ENCODE measurements at places on chromosomes 2 and 18.

GRCh38 chr2:23826040-23826439 is 100.9 kb downstream of the ATAD2B start:
- no peaks in the 10 kb centered on the region for H3K4me1 ChIP-seq
- no peak overlapping the region for H3K27ac ChIP-seq
- no peaks in the 10 kb centered on the region for H3K27me3 ChIP-seq
- no peak overlapping the region for H3K4me3 ChIP-seq

- no peak for DNase-seq
- no peaks in the 10 kb centered on the region for H3K27me3 ChIP-seq
- no peaks in the 10 kb centered on the region for H3K36me3 ChIP-seq
- no peaks in the 10 kb centered on the region for H3K4me1 ChIP-seq
These were observed 45.2 kb upstream of the IL1RL1 start for GRCh38 chr2:102266204-102266603.

DNA sequence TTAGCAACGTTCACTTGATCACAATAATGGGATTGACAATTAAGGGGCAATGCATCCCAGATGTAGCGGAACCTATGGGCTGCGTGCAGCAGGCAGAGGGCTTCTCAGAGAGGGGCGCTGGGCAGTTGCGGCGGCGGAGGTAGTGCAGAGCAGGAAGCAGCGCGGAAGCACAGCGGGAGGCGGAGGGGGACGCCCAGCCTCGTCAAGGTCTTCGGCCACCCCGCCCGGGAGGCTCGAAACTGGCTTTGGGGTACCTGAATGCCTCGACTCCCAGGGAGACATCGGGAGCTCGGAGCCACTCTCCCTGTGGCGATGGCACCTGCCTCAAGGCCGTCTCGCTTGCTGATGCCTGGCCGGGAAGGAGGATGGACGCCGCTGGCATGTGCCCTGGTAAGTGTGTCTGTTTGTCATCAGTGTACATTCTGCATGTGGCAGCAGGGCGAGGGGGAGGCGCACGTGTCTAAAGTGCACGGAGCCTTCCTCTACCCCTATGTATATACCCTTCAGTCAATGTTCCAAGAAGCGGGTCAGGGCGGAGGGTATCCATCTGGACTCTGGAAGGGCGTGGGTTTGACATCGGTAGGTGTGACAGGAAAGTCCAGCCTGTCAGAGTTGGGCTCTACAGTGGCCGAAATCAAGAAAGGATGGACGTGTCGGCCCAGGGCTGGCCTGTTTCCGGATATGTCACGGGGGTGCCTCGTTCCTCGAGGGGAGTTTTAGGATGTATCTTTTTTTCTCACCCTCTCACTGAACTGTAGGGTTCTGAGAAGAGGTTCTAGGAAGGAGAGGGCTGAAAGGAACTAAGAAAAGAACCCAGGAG is 7.5 kb upstream of the SP9 start:
- H3K4me3 ChIP-seq: no peak overlapping the region
- no peak overlapping the region for H3K27ac ChIP-seq
- no peaks in the 10 kb centered on the region for H3K27me3 ChIP-seq
- no peaks in the 10 kb centered on the region for H3K36me3 ChIP-seq
- H3K4me1 ChIP-seq: no peaks in the 10 kb centered on the region

GRCh38 chr2:37819186-37819585 is 105.9 kb upstream of the RMDN2 start:
- H3K4me3 ChIP-seq: no peak overlapping the region
- H3K27me3 ChIP-seq: no peaks in the 10 kb centered on the region
- DNase-seq: no peak
- no peaks in the 10 kb centered on the region for H3K36me3 ChIP-seq
- H3K27ac ChIP-seq: no peak overlapping the region
- H3K4me1 ChIP-seq: no peaks in the 10 kb centered on the region

- H3K36me3 ChIP-seq: no peaks in the 10 kb centered on the region
- no peaks in the 10 kb centered on the region for H3K27me3 ChIP-seq
- H3K4me1 ChIP-seq: peaks cover 21% of the 10 kb centered on the region
- peak overlapping the region; percentile 66 for H3K27ac ChIP-seq
- DNase-seq: no peak
These were observed 31.8 kb upstream of the VIT start for GRCh38 chr2:36664696-36665076.

- no peaks in the 10 kb centered on the region for H3K36me3 ChIP-seq
- H3K4me3 ChIP-seq: no peak overlapping the region
- H3K27ac ChIP-seq: no peak overlapping the region
- no peak for DNase-seq
- no peaks in the 10 kb centered on the region for H3K27me3 ChIP-seq
These were observed 603.6 kb downstream of the FBXO15 start for GRCh38 chr18:73544032-73544431.

GRCh38 chr2:162318328-162319180 is at the start of gene IFIH1:
TSS of gene IFIH1 (minus strand) at chr2:162318684. CDS start at chr2:162318307, 377 bp downstream.
- peak within 1 kb of the TSS; percentile 95 for H3K27ac ChIP-seq
- peak within 1 kb of the TSS; percentile 95 for H3K4me3 ChIP-seq
- no peaks in the 10 kb centered on the region for H3K36me3 ChIP-seq
- peak; percentile 71 for DNase-seq

- no peak overlapping the region for H3K4me3 ChIP-seq
- H3K4me1 ChIP-seq: no peaks in the 10 kb centered on the region
These were observed 73.2 kb downstream of the SUMO1 start for GRCh38 chr2:202165208-202165607.

DNA sequence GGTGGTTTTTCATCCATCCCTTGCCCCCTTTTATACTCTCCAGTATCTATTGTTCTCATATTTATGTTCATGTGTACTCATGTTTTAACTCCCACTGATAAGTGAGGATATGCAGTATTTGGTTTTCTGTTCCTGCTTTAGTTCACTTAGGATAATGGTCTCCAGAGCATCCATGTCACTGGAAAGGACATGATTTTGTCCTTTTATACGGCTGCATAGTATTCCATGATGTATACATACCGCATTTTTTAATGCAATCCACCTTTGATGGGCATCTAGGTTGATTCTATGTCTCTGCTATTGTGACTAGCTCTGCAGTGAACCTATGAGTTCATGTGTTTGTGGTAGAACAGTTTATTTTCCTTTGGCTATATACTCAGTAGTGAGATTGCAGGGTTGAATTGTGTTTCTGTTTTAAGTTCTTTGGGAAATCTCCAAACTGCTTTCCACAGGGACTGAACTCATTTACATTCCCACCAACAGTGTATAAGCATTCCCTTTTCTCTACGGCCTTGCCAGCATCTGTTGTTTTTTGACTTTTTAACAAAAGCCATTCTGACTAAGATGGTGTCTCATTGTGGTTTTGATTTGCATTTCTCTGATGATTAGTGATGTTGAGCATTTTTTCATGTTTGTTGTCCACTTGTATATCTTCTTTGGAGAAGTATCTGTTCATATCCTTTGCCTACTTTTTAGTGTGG is 420.2 kb downstream of the THSD7B start:
- H3K4me1 ChIP-seq: no peaks in the 10 kb centered on the region
- H3K27me3 ChIP-seq: no peaks in the 10 kb centered on the region
- no peaks in the 10 kb centered on the region for H3K36me3 ChIP-seq
- no peak for DNase-seq
- H3K27ac ChIP-seq: no peak overlapping the region
- no peak overlapping the region for H3K4me3 ChIP-seq

DNA sequence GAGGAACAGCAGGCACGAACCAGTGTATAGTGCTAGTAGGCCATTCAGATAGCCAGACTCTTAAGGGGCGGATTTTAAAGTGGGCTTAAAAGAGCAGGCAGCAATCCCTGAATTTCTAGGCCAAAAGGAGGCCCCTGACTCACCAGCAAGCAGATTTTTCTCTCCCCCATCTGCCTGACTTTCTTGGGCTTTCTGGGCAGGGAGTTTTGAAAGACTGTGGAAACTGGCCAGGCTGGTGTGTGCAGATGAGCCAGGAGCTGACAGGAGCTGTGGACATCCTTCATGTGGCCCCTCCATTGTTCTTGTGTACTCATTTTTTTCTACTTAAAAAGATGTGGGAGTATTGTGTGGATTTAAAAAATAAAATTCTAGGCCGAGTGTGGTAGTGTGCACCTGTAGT is 59.0 kb downstream of the GLI2 start:
- H3K36me3 ChIP-seq: no peaks in the 10 kb centered on the region
- H3K27ac ChIP-seq: no peak overlapping the region
- H3K4me1 ChIP-seq: no peaks in the 10 kb centered on the region
- DNase-seq: no peak
- H3K27me3 ChIP-seq: no peaks in the 10 kb centered on the region
- H3K4me3 ChIP-seq: no peak overlapping the region

GRCh38 chr2:113083296-113083695 is 15.5 kb downstream of the IL1F10 start:
- H3K36me3 ChIP-seq: no peaks in the 10 kb centered on the region
- peaks cover 10% of the 10 kb centered on the region for H3K27me3 ChIP-seq
- no peak for DNase-seq
- no peak overlapping the region for H3K4me3 ChIP-seq

DNA sequence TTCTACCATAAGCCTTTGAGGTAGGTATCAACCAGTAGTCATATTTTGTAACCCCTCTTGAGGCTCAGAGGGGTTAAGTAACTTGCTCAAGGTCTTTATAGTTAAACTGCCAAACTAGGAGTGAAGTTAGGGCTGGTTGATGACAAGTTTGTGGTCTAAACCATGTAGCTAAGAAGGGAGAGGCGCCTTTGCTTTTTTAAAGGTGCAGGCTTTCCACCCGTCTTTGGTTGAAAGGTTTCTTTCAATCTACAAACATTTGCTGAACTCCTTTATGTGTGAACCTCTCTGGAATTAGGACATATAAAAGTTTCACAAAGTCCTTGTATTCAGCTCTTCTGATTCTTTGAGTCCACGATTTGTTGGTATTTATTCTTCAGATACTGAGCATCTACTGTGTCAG is 2.4 kb upstream of the MTA3 start:
- H3K4me3 ChIP-seq: no peak overlapping the region
- peaks cover 28% of the 10 kb centered on the region for H3K4me1 ChIP-seq
- H3K27me3 ChIP-seq: no peaks in the 10 kb centered on the region
- peaks cover 3% of the 10 kb centered on the region for H3K36me3 ChIP-seq

- H3K27me3 ChIP-seq: no peaks in the 10 kb centered on the region
- no peak overlapping the region for H3K27ac ChIP-seq
- no peaks in the 10 kb centered on the region for H3K36me3 ChIP-seq
- H3K4me3 ChIP-seq: no peak overlapping the region
- no peaks in the 10 kb centered on the region for H3K4me1 ChIP-seq
These were observed 1156.3 kb upstream of the CRIM1 start for GRCh38 chr2:35199298-35199697.

GRCh38 chr2:194004590-194005206 is 1652.3 kb upstream of the SLC39A10 start:
- H3K27me3 ChIP-seq: no peaks in the 10 kb centered on the region
- H3K4me3 ChIP-seq: no peak overlapping the region
- H3K27ac ChIP-seq: no peak overlapping the region

DNA sequence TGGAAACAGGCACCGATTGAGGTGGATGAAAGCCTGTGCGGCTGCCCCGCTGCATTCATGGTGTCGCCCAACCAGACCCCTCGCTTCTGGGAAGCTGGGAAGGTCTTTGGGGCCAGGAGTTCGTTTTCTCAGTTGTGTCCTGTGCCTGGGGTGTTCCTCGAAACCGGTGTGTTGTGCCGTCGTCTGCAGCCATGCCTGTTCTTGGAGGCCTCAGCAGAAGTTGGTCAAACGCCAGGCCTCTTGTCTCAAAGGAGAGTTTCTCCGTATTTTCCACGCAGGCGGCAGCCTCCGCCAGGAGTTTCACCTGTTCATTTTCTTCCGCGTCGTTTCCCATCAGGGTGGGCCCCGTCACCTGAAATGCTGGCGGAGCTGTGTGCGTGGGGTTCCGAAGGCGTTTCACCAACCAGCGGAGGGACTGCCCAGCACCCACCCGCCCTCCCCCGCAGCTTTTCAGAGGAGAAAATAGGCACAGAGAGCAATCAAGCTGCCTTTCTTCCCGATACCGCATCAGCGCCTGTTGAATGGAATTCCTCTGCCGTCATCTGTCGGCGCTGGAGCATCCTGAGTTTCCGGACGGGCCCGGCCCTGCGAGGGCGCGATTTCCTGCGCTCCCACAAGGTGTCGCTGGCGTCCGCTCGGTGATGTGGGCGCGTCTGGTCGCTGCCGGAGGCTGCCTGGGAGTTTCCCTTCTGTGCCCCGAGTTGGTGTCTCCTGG is 17.0 kb upstream of the NFATC1 start:
- no peaks in the 10 kb centered on the region for H3K36me3 ChIP-seq
- no peaks in the 10 kb centered on the region for H3K27me3 ChIP-seq
- no peaks in the 10 kb centered on the region for H3K4me1 ChIP-seq
- no peak for DNase-seq

DNA sequence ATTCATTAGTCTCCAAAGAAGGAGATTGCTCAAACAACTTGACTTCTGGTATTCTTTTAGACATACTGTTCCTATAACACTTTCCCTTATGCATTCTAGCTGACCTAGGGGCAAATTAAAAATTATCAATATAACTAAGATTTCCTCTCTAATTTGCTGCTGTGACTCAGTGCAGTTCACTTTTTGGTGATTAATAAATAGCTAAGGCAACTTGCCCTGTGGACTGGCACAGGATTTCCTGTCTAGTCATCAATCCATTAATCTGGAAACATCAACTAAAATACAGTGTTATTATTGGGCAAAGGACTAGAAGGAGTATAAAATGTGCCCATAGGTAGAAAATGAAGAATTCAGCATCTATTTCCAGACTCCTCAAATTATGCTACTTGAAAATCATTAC is 83.5 kb upstream of the SERPINE2 start:
- H3K27ac ChIP-seq: no peak overlapping the region
- H3K27me3 ChIP-seq: no peaks in the 10 kb centered on the region
- H3K4me1 ChIP-seq: no peaks in the 10 kb centered on the region
- H3K4me3 ChIP-seq: no peak overlapping the region
- DNase-seq: no peak
- H3K36me3 ChIP-seq: no peaks in the 10 kb centered on the region

DNA sequence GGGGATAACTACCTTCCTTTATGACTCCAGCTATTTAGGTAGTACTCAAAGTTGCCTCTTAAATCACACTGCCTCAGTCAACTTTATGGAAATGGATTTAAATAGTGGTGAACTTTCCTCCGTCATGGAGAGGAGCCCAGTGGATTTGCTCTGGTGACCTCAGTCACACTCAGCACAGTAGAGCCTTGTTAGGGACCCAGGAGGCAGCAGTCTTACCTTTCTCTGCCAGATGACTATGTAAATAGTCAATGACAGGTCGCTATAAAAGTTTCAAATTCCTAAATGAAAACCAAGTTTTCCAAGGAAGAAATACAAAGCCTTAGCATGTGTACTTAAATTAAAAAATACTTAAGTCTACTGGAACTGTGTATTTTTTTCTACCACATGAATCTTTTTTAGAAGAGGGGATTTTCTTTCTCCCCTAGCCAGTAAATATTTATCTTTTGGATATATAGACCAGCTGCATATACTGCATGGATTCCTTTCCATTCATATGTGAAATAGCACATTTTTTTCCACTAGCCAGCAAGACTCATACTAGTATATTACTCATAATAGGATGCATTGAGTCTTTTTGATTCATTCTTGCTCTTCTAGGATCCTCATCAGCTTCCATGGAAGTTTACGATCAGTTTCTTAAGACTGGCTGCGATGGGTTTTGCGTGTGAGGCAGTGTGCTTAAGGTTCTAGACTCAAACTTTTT is 147.1 kb downstream of the FMNL2 start:
- no peak for DNase-seq
- H3K27ac ChIP-seq: peak overlapping the region; percentile 64
- no peak overlapping the region for H3K4me3 ChIP-seq
- H3K36me3 ChIP-seq: no peaks in the 10 kb centered on the region
- no peaks in the 10 kb centered on the region for H3K27me3 ChIP-seq

- H3K27ac ChIP-seq: peak overlapping the region; percentile 60
- H3K36me3 ChIP-seq: peaks cover 32% of the 10 kb centered on the region
These were observed 64.0 kb downstream of the RTN4 start for GRCh38 chr2:54986264-54986663.

- no peaks in the 10 kb centered on the region for H3K4me1 ChIP-seq
- H3K4me3 ChIP-seq: no peak overlapping the region
- no peak for DNase-seq
- no peaks in the 10 kb centered on the region for H3K36me3 ChIP-seq
- H3K27me3 ChIP-seq: no peaks in the 10 kb centered on the region
These were observed 1419.1 kb upstream of the NXPH2 start for GRCh38 chr2:140199312-140199711.
